Activated CD8-positive, alpha-beta memory T cell treated with anti-CD3 and anti-CD28 coated beads for 24 hours (primary cell): ENCODE measurements at places on chromosomes 13 and 19.

GRCh38 chr13:41312176-41312500 lies 1.1 kb downstream of the NAA16 start:
- DNase-seq = no peak

- no peak for DNase-seq
Measured at GRCh38 chr13:108929532-108930206, 300.3 kb downstream of the MYO16 start.

GRCh38 chr13:48896312-48896711 lies 79.4 kb upstream of the FNDC3A start:
- no peak for DNase-seq

GRCh38 chr19:51002089-51002532 lies 707 bp upstream of the KLK8 start:
- DNase-seq = no peak
